ENCODE measurements at places on chromosomes 5 and 9. TPM values are rescaled to one million over a fixed set of nuclear protein-coding genes. Genes with fewer than 3 reads are reported as not detected.

DNA sequence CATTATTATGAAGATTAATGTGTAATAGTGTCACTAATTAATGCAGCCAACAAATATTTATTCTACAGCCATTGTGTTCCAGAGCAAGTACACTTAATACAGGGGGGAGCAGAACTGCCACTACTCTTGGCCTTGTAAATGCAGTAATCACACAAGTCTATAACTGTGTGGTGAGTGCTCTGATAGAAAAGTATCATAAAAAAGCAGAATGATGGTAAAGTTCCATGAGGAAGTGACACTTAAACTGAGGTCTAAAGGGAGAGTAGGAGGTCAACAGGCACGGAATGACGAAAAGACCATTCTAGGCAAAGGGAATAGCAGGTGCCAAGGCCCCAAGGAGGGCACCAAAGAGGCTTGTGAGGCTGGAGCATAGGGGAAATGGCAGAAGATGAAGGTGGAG is 142.9 kb downstream of the OSTF1 start:
- no peak for DNase-seq

DNA sequence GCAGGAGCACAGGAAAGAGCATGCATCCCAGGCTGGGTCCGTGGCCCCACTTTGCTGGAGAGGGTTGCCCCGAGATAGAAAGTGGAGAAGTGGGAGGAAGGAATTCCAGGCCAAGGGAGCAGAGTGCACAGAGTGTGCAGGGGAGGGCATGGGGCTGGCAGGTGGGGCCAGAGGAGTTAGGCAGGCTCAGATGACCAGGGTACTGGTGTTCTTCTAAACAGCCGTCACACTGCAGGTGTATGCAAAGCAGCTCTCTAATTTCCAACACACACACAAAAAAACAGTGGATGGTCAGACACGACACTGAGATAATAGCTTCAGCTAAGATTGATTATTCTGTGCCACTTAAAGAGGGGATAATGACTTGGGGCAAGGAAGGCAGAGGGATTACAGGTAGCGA is 212.2 kb downstream of the MTRR start:
- DNase-seq, result no peak

DENND4C gene
- 56.4 TPM for total RNA-seq

CSNK1G3 gene
- total RNA-seq, result 78.3 TPM

DNA sequence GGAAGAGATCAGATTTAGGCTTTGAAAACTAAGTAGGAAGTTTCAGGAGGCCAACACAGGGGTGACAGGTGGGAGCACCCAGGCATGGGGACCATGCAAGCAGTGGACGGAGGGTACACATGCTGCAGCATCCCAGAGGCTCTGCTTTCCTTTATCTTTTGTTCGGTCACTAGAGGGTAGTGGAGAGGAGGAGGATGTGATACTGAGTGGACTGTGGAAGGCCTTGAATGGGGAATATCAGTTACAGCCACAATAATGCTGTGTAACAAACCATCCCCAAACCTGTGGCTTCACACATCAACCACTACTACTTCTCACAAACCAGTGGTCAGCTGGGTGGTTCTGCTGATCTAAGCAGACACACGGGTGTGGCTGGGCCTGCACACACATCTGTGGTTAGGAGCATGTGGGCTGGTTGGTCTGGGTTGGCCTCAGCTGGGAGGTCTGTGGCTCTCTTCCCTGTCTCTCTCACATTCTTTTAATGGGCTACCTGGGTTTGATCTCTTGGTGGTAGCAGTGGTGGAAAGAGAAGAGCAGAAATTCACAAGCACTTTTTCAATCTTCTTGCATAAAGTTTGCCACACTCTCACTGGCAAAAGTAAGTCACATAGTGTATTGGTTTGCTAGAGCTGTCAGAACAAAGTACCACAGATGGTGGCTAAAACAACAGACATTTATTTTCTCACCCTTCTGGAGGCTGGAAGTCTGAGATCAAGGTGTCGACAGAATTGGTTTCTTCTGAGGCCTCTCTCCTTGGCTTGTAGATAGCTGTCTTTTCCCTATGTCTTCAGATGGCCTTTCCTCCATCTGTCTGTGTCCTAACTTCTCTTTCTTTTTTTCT is 238.7 kb downstream of the AGTPBP1 start:
- no peak for DNase-seq

Data from colonic mucosa (tissue), 4 donors.